ENCODE measurements at places on chromosomes 3 and 15. TPM values are rescaled to one million over a fixed set of nuclear protein-coding genes. Genes with fewer than 3 reads are reported as not detected.
A peak's percentile ranks its signal among the peaks of the same experiment; 100 is the strongest.

CACNA2D3 gene
- total RNA-seq: 7.2 TPM

ATRIP gene
- total RNA-seq: 5.4 TPM

C2CD4A gene
- total RNA-seq: not detected

POTEB3 gene
- total RNA-seq: not detected

AMT gene
- 16.1 TPM for total RNA-seq

RYR3 gene
- 11.4 TPM for total RNA-seq

GRCh38 chr3:13772321-13772745 is 107.5 kb downstream of the WNT7A start:
- no peak for DNase-seq

DNA sequence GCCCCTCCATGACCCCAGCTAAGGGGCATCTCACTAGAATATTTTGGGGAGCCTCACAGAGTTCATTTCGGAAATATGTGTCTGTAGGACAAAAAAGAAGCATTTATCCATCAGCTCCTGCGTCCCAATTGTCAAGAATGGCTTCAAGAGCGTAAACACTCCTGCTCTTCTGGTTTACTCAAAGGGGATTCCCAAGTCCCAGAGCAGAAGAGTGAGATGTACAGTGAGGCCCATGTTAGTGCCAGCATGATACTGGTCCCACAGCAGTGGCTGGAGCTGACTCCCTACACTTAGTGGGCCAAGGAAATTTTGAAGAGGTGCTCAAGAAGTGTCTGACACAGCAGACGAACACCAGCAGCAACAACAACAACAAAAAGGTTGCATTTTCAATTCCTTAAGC is 34.9 kb upstream of the ARL8B start:
- DNase-seq: peak; percentile 10

DNA sequence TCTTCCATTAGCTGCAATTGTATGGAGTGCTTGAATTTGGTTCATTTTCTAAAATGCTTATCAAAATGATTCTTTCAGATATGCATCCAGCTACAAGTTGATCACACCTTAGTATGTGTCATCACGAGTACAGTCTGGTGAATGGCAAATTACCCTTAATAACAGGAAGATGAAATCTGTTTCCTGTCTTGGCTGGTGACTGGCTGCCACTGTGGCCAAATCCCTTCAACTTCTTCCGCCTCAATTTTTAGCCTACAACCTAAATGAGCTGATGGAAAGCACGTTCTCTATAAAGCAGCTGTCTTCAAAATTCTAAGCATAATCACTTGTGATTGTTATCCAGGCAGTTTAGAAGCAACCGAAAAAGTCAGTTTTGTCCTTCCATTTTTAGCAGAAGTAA is 387.1 kb upstream of the NECTIN3 start:
- no peak for DNase-seq

- peak; percentile 25 for DNase-seq
Measured at GRCh38 chr3:42678447-42678846, 6.9 kb upstream of the KLHL40 start.

GRCh38 chr15:29550834-29551465 is 271.3 kb downstream of the TJP1 start:
- DNase-seq: no peak

DNA sequence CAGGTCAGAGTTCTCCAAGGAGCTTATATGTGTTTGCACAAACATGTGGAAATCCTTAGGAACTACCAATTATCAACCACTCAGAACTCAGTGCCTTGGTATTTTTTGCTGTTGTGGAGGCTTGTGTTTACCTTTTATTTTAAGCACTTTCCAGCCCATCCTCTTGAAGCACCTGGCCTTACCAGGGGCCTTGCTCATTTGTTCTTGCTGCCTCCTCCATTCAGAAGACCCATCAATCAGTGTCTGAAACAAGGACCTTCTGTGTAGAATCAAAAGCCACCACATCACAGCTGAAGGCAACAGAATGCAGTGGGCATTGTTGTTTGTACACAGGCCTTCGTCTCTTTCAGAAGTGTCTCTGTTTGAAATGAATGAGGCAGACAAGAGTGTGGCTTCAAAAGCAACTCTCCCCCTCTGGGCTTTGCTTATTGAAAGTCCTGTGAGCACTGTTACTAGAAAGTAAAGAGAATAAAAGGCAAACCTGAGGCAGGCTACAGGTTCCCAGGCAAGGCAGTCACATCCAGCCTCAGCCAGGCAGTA is 24.5 kb upstream of the LIPC start:
- DNase-seq: no peak

GRCh38 chr3:172089250-172089649 is 49.9 kb downstream of the FNDC3B start:
- no peak for DNase-seq
